ENCODE measurements at places on chromosomes 1 and 21.

- DNase-seq = no peak
These were observed 4.8 kb upstream of the TMCO1 start for GRCh38 chr1:165773324-165773965.

DNA sequence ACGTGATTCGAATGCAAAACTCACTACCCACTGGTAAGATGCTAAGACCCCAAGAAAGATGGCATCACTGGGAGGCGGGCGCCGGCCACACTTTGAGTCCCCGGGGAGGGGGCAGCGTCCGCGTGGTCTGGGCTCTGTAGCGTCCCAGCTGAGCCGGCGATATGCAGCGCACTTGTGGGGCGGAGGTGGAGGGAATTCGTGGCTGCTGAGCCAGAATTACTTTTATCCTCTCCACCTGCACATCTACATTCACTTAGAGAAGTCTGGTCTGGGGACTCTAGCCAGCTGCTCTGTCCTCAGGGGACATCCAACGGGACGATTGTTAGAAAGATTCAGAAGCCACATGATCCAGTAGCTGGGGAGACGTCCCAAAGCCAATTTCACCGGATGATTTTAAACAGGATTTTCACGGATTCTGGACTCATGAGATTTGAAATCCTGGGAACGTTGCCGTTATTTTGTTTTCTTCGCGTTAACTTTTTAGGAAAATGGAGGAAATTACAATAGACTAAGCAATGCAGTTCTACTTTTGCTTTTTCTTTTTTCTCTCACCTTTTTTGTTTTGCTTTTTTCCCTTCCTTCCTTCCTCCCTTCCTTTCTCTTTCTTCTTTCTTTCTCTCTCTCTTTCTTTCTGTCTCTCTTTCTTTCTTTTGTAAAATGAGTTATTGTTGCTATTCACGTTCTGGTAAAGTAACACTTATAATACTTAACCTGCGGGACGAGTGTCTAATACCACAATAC, 1.3 kb downstream of the JAM2 start:
- no peak for DNase-seq

DNA sequence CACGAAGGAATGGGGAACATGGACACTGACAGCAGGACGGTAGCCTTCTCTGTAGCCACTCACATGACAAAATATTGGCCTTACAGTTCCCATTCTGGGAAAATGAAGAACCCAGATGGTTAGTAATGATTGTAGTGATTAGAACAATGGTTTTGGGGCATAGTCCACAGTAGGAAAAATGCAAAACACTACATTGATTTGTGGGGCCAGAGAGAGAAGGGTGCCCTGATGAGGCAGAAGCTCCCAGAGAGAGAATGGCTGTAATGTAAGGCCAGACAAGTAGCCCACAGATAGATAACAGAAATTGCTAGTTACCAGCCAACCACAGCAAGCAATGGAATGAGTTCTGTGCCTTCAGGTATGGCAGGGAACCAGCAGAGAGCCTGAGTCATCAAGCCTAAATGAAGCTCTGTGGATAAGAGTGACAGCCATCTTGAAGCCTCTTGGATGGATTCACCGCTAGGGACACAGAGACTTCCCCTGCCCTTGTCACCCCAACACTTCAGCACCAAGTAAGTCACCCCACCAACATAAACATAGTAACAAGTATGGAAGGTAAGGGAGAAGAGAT, 206.1 kb downstream of the BACH1 start:
- no peak for DNase-seq

- no peak for DNase-seq
These were observed 155.4 kb downstream of the ZNF648 start for GRCh38 chr1:181905944-181906597.
